ENCODE measurements at places on chromosomes 4 and X.
A peak's percentile ranks its signal among the peaks of the same experiment; 100 is the strongest.

- no peak for DNase-seq
These were observed 43.9 kb upstream of the PDGFRA start for GRCh38 chr4:54185044-54185780.

- no peak for DNase-seq
These were observed 2.3 kb upstream of the NSD2 start for GRCh38 chr4:1868912-1869311.

DNA sequence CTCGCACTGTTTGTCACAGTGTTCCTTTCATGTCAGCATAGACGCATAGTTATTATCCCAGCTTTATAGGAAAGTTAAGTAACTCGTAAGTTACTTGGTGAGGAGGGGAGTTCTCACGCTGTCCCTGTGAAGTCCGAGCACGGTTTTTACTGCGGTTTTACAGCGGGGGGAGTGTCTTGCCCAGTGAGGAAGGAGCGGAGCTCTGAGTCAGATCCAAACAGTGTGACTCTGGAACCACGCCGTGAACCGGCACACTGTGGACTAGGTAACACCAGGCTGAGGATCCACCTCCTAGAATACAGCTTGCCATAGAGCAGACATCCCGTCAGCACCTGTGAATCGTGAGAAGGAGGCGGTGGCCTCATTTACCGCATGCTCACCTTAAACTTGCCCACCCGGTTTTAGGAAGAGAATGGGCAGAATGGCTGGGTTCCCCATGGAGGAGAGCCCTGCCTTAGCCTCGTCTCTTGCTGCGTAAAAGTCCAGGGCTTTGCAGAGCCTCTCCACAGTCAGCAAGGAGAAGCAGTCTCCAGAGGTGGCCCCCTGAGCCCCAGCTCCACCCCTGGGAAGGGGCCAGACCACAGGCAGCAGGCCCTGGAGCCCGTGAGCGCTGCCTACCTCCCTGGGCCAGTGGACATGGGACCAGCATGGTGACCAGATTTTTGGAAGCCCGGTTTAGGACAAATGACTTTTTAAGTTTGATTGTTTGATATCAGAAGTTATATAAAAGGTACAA, 40.2 kb upstream of the HGFAC start:
- DNase-seq = peak; percentile 12

DNA sequence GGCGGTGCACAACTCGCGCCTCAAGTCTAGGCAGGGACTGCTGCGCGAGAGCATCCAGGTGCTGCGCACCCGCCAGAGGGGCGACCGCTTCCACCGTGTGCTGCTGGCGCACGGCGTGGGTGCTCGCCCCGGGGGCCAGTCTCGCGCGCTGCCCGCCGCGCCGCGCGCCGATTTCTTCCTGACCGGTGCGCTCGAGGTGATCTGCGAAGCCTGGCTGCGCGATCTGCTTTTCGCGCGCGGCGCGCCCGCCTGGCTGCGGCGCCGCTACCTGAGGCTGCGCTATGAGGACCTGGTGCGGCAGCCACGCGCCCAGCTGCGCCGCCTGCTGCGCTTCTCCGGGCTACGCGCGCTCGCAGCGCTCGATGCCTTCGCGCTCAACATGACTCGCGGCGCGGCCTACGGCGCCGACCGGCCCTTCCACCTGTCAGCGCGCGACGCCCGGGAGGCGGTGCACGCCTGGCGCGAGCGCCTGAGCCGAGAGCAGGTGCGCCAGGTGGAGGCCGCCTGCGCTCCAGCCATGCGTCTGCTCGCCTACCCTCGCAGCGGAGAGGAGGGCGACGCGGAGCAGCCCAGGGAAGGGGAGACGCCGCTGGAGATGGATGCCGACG, 1.3 kb downstream of the CHST7 start:
- DNase-seq = peak; percentile 23

DNA sequence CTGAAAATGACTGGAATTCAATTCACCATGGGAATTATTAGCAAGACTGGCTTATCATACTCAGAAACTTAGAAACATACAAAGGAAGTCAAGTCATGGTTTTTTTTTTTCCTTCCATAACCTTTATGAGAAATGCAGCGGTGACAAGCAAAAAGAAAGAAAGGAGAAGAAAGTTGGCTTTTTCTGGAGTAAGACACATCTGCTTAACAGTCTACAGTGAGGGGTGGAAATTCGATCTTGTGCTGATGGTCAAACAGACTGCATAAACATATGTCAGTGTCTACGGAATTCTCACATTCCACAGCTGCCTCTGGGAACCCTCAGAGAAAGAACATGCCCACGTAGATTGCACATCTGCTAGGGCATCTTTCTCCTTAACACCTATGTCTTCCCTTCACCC, 54.6 kb downstream of the PROM1 start:
- no peak for DNase-seq

GRCh38 chr4:125765941-125766340, 451.2 kb downstream of the FAT4 start:
- no peak for DNase-seq

- DNase-seq = no peak
These were observed 1051.7 kb downstream of the C4orf33 start for GRCh38 chr4:130147641-130148040.

DNA sequence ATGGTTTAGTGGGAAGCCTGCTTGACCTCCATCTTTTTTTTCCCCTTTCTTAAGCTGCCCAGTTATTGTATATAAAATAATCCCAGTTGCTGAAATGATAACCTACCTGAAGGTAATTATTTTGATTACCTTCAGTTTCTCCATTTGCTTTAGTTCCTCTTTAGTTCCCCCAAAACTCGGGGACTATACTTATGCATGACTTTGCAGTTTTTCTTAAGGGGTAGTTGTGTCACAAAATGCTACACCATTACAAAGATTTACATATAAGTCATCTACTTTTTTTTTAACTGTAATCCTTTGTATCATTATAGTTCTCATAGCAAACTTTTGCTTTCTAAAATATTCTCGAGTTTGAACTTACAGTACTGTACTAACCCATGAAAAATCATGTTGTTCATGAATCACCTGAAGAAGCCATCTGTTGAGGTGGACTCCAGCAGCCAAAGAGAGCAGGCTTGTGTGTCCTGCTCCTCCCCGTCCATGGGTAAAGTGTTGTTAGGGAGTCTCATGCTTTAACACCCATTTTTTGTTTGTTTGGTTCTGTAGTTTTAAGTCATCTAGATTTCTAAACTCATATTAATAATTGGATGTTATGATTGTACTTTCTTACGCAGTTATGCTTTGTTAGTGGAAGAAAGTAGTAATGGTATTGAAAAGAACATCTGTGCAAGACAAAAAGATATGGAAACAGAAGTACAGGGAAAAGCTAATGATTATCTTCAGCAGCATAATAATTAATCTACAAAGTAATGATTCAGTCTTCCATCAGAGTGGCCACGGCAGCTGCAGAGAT, 34.6 kb downstream of the HADH start:
- DNase-seq = no peak

GRCh38 chrX:24025741-24026403, 1.1 kb downstream of the KLHL15 start:
- peak; percentile 52 for DNase-seq

DNA sequence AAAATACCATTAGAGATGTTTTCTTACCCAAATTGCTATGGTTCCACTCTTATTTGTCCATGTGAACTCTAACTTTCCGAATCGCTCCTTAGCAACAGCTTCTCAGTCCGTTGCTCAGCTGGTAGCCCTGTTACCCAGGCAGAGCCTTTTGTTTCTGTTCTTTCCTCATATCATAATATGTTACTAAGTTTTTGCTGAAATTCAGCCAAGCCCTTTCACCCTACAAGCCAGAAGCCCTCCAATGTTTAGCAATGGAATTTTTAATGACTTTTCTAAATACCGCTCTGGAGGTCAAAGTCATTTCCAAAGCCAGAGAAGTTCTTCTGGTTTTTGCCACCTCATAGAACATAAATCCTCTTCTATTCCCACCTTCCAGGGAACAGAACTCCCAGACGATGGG, 1029.5 kb downstream of the C4orf33 start:
- DNase-seq = no peak

DNA sequence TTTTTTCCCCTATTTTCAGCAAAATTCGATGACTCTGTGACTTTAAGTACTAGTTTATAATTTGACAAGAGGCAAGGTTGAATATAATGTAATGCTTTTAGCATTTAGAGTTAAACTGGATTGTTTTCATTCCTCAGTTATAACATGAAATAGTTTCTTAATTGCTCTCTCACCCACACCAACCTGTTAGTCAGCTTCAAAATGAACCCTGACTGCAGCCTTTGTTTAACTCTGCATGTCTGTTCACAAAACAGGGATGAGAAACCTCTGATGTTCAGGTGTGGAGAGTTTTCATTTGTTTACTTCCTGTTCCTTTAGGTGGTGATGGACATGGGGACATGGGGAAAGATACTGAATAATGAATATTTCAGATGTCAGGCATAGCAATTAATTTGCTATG, 49.9 kb upstream of the MND1 start:
- no peak for DNase-seq

GRCh38 chr4:164768516-164768915, 14.6 kb downstream of the SMIM31 start:
- DNase-seq = no peak
